ENCODE measurements at places on chromosomes 2 and 18. TPM values are rescaled to one million over a fixed set of nuclear protein-coding genes. Genes with fewer than 3 reads are reported as not detected.

- no peak for DNase-seq
These were observed 4.2 kb upstream of the LHCGR start for GRCh38 chr2:48759682-48760081.

- no peak for DNase-seq
These were observed 214.1 kb downstream of the TWIST2 start for GRCh38 chr2:239061824-239062570.

- peak; percentile 17 for DNase-seq
These were observed 1.0 kb upstream of the ROCK1 start for GRCh38 chr18:21112543-21113105.

DNA sequence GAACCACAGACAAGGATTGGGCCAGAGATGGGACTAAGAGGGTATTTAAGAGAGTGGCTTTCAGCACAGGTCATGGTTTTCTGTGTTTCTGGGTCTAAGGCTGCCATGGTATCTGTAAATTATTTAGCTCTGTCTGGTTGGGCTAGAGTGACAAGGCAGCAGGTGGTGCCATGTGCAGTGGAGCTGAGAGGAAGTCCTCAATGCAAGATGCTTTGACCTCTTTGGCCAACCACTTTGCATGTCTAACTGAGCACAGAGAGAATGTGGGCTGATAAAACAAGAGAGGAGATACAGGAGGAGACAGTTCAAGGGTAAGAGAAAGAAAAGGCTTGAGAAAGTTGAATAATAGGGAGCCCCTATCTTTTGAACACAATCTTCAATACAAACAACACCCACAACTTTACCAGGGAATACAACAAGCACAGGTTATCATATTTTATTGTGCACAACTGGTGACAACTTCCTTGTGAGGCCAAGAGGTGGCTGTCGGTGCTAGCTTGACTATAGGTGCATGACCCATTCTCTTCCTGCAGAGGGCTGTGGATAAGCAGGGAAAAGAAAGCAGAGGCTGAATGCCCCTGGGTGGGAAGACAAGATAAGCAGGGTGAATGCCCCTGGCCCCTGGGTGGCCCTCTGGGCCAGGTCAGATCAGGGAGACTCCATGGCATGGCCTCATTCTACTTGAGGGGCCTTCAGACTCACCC is 12.3 kb downstream of the FLACC1 start:
- no peak for DNase-seq

- peak; percentile 80 for DNase-seq
These were observed 55.4 kb upstream of the CD28 start for GRCh38 chr2:203650860-203651613.

Gene FBXO48
- total RNA-seq: 0.46 TPM

Gene KCNG2
- total RNA-seq: not detected

Gene SAG
- total RNA-seq: not detected
